ENCODE measurements at places on chromosomes 11 and 22.

DNA sequence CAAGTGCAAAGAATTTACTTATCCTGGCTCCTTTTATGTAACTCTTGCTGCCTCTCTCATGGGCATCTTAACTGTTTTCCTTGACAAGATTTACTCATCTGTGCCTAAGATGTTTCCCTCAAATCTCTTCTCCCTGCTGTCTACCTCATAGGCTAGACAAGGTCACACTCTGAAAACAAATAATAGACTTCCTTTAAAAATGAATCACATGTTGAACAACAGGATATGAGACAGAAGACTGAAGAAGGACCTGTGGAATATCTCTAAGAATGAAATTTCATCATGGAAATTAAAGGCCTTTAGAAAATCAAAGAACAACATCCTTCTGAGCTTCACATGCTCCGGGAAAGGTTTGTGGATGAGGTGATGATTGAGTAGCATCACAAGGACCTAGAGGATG is 6.0 kb upstream of the SCGB2A2 start:
- no peak for DNase-seq

DNA sequence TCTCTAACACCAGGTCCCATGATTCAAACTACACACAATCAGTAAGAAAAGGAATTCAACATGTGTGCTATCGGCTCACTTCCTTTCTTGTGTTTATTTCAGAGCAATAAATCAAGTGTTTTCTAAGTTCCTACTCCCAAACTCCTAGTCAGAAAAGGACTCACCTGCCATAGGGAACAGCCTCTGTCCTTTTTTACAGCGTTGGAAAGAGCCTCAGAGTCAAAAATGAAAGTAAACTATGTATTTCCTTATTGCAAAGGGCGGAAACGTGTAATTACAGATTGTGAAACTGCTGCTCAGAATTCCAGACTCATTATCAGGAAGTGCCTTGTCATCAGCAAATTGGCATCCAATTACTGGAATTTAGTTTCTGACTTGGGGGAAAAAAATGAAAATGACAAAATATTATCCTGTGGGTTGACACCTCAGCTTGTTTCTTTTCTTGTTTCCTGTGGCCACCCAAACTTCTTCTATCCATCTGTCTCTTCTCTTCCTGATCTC is at the start of gene CASP4:
Gene CASP4, minus strand, starts transcription at position 220 of the 501 bp plus-strand sequence. Its CDS starts 49 bp downstream, at position 171.
- no peak for DNase-seq

GRCh38 chr11:132779497-132779896 is 752.8 kb downstream of the OPCML start:
- DNase-seq = no peak

- DNase-seq = no peak
Measured at GRCh38 chr11:44533921-44534711, 31.3 kb upstream of the CD82 start.

- DNase-seq = peak; percentile 21
Measured at GRCh38 chr22:36775586-36775963, 344 bp downstream of the IFT27 start.

GRCh38 chr11:75140269-75141138 is 10.4 kb upstream of the SLCO2B1 start:
- peak; percentile 57 for DNase-seq

GRCh38 chr11:8083871-8084281 is 2.9 kb downstream of the TUB start:
- DNase-seq = no peak

GRCh38 chr11:31687256-31687655 is 123.9 kb downstream of the PAX6 start:
- DNase-seq = no peak

DNA sequence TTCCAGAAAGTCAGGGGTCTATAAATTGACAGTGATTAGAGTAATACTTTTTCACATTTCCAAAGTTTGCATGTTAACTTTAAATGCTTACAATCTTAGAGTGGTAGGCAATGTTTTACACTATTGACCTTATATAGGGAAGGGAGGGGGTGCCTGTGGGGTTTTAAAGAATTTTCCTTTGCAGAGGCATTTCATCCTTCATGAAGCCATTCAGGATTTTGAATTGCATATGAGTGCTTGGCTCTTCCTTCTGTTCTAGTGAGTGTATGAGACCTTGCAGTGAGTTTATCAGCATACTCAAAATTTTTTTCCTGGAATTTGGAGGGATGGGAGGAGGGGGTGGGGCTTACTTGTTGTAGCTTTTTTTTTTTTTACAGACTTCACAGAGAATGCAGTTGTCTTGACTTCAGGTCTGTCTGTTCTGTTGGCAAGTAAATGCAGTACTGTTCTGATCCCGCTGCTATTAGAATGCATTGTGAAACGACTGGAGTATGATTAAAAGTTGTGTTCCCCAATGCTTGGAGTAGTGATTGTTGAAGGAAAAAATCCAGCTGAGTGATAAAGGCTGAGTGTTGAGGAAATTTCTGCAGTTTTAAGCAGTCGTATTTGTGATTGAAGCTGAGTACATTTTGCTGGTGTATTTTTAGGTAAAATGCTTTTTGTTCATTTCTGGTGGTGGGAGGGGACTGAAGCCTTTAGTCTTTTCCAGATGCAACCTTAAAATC is 5.3 kb downstream of the MALAT1 start:
- no peak for DNase-seq

DNA sequence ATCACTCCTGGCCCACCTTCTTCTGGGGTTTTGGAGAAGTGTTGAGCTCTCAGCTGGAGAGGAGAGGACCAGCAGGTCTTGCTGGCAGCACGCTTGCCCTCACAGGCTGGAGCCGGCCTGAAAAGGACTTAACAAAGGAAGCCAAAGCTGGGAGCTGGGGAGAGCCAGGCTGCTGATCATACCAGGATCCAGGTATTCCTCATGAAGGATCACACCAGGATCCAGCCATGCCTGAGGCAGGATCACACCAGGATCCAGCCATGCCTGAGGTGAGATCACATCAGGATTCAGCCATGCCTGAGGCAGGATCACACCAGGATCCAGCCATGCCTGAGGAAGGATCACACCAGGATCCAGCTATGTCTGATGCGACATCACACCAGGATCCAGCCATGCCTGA is 17.0 kb downstream of the MRGPRD start:
- no peak for DNase-seq

DNA sequence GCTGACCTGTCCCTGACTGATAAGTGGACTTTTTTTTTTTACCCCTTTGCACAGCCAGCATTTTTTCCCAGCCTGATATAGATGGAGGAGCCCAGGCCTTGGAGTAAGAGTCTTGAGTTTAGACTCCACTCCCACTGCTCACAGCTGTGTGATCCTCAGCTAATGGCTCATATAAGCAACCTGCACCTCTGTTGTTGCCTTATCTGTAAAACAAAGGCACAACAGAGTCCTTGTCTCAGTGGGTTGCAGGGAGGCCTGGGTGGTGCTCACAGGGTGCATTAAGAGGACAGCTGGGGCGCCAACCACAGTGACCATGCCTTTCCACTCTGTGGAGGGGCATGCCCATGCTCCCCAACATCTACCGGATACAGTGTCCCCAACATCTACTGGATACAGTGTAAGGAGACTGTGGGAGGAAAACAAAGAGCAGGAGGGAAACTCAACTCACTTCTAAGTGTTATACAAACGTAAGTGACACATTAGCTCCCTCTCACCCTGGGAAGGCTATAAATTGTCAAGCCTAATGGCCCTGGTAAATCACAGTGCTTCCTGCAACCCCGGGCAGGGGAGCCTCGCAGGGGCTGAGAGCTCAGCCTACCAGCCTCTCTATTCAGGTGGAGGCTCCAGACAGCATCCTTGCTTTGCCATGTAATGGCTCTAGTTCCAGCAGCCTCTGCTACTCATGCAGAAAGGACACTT is 109.5 kb downstream of the TENM4 start:
- DNase-seq = no peak

DNA sequence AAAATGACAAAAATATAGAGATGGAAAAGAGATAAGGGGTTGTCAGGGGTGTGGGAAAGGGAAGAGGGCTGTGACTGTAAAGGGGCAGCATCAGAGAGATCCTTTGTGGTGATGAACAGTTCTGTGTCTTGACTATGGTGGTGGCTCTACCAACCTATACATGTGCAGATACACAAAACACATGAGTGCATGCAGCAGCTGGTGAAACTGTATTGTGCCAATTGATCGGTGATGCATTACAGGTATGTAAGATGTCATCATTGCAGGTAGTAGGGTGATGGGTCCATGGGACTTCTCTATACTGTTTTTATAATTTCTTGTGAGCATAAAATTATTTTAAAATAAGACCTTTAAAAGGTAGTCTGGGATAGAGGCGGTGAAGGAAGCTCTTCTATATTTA is 24.1 kb upstream of the ZDHHC13 start:
- DNase-seq = no peak

GRCh38 chr11:8959546-8960166 is 4.6 kb downstream of the TMEM9B start:
- no peak for DNase-seq

- no peak for DNase-seq
Measured at GRCh38 chr22:19721330-19722177, 1.8 kb upstream of the GP1BB start.

DNA sequence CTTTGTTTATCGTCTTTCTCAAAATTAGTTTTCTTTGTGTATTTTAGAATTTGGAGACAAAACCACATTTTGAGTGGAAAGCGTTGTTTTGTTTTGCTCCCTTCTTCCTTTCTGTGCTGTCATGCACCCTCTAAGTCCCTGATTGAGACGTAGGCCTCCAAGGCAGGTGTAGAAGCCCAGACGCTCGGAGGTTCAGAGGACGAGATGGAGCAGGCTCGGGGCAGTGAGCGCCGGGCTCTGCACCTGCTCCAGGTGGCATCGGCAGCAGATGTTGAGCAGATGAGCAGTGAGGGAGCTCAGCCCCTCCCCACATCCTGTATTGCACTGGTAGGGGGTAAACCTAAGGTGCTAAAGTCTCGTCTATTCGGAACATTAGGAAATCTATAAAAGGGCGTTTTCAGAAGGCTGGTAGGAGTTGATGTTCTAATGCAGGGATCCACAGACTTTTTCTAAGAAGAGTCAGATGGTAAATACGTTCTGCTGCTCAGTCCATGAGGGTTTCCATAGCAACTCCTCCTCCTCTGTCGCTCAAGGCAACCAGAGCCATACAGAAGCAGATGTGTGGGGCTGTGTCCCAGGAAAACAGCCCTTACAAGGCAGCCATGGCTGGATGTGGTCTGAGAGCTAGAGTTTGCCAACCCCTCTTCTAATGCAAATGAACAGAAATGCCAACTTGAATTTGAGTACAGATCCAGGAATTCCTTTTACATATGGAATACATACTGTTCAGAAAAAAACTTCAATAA is 724.2 kb downstream of the BRD1 start:
- DNase-seq = no peak

DNA sequence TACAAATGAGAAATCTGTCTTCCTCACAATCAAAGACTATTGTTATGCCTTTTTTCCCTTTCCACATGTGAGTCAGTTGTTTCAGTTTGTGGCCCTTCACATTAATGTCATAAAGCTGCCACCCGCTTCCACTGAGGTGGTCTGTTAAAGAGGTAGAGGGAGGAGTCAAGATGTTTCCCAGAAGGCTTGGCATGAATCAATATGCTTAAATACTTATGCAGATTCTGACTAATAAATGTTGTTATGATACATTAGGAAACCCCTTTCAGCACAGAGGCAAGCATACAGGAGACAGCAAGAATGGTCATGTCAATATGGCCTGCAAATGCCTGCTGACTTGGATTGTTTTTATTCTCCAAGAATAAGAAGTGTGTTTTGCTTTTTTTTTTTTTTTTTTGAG is 6.5 kb downstream of the RTN3 start:
- DNase-seq = no peak
